ENCODE measurements at places on chromosomes 5 and 9.

DNA sequence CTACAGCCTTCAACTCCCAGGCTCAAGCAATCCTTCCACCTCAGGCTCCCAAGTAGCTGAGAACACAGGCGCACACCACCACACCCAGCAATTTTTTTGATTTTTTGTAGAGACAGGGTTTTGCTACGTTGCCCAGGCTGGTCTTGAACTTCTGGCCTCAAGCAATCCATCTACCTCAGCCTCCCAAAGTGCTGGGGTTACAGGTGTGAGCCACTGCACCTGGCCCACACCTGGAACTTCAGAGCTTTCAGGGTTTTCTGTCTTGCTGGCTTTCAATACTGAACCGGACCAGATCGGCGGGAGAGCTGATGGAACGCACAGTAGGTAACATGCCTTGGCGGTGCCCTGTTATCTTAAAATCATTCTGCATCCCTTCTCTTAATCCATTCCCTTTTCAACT lies 30.8 kb downstream of the IPPK start:
- DNase-seq, result no peak

GRCh38 chr5:113056988-113057387 lies 80.4 kb downstream of the DCP2 start:
- no peak for DNase-seq

DNA sequence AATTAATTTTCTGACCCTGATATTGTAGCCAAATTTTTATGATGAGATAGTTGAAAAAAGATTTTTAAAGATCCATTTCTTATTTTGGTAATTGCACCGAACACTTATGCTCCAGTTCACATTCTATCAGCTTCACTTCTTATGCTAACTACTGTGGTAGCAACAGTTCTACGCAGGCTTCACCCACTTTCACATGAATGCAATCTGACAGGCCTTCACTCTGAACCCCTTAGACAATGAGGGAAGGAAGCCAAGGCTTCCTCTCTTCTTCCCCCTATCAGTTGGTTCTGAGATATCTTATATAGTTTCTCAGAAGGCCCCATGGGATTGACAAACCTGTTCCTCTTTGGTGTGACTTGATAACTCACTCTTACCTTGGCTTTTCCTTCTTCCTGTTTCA lies 185.8 kb downstream of the CETN3 start:
- no peak for DNase-seq

- DNase-seq, result no peak
Measured at GRCh38 chr5:131640043-131640856, 5.2 kb upstream of the RAPGEF6 start.

- peak; percentile 42 for DNase-seq
Measured at GRCh38 chr5:101678481-101679193, 617.4 kb downstream of the SLCO4C1 start.
